Iris pigment epithelial cell (primary cell): ENCODE measurements at places on chromosomes 5 and 9.
A peak's percentile ranks its signal among the peaks of the same experiment; 100 is the strongest.

- DNase-seq = no peak
Measured at GRCh38 chr9:134595014-134595413, 46.6 kb upstream of the COL5A1 start.

- DNase-seq = no peak
Measured at GRCh38 chr9:68905129-68905528, 108.8 kb downstream of the PRKACG start.

DNA sequence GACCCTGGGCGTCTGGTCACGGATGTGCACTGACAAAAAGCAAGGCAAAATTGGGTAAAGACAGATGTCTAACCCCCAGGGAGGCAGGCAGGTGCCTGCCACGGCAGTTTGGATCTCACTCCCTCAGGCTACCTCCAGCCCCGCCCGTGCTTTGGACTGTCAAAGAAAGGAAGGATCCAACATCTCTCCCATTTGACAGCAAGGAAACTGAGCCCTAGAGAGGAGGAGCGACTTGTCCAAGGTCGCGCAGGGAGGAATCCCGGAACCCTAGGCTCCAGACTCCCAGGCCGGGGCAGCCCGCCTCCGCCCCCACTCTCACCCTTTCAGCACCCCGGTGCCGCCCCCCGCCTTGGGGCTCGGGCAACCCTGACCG lies 376 bp downstream of the GOLGA1 start:
- DNase-seq = no peak

DNA sequence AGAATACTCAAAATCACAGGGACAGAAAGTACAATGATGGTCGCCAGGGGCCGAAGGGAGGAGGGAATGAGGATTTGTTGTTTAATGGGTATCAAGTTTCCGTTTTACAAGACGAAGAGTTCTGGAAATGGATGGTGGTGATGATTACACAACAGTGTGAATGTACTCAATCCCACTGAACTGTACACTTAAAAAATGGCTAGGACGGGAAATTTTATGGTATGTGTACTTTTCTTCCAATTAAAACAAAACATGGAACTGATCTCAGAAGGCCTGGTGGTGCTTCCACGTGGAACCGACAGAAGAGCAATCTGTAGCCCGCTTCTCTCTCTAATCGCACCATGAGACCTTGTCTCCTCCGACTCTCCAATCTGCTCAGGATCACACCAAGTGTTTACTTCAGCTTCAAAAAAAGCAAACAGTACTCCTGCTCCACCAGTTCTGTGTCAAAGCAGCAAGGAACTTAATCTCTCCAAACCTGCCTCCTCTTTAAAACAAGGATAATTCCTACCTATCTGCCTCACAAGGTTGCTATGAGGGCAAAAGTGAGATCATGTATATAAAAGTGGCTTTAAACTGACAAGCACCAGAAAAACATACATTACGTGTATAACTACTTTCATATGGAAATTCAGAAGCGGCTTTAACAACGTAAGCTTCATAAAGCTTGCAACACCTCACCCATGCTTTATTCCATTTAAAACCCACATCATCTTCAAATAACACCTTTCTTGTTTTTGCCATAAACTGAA lies 2.1 kb downstream of the ECPAS start:
- DNase-seq = peak; percentile 85

GRCh38 chr5:85077581-85077980 lies 692.9 kb upstream of the EDIL3 start:
- DNase-seq = no peak

GRCh38 chr5:57414857-57415256 lies 67.8 kb downstream of the ACTBL2 start:
- DNase-seq = no peak

GRCh38 chr9:130143958-130144366 lies 28.2 kb upstream of the NCS1 start:
- DNase-seq = no peak

- DNase-seq = no peak
Measured at GRCh38 chr9:3862561-3862960, 336.8 kb upstream of the RFX3 start.

- no peak for DNase-seq
Measured at GRCh38 chr9:131018621-131019020, 9.6 kb downstream of the LAMC3 start.

DNA sequence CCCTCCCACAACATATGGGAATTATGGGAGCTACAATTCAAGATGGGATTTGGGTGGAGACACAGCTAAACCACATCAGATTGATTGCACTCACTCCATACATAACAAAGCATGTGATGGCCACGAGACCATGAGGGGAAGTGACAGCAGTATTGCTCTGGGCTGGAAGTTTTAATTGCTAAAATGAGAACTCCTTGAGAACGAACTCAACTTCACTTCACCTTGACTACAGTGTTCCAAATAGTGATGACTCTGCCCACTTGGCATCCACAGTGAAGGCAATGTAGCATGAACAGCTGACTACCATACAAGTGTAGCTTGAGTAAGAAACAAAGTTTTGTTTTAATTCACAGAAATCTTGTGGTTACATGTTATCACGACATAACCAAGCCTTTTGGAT lies 739 bp upstream of the SPINK7 start:
- DNase-seq = no peak

DNA sequence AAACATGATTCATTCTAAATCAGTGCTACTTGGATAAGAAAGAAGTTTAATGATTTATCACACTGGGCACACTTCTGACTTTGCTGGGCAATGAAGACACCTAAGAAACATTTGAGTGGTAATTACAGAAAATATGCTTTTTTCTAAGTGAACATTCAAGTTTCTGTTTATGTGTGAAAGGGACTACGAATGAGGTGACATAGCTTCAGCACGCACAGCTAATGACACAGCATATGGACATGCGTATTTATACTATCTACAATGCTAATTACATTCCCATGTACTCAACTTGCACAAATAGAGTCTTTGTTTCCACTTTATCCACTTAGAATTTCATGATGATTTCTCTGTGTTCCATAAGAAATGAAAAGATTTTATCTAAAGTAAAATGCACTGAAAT lies 40.6 kb downstream of the FREM1 start:
- no peak for DNase-seq

DNA sequence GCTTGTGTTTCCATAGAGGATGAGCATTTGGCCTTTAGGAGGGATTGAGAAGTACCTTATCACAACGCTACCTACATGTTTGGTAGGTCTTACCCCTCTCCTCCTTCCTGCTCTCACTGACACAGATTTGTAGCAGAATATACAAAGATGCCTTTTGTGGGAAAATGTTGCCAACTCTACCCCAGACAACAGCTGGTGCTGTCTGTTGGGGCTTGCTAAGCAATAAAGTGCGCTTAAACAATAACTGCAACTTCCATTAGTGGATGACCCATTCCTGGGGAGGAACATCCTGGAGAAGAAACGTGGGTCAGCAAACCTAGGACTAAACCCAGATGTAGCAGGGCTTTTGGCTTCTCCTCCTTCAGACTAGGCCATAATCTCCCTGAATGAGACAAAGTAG lies 174.3 kb downstream of the EFNA5 start:
- no peak for DNase-seq

- DNase-seq = no peak
Measured at GRCh38 chr5:89445106-89445745, 562.2 kb upstream of the MEF2C start.

GRCh38 chr9:112914524-112914923 lies 23.8 kb upstream of the SLC46A2 start:
- no peak for DNase-seq
